ENCODE measurements at places on chromosomes 13 and 19.

DNA sequence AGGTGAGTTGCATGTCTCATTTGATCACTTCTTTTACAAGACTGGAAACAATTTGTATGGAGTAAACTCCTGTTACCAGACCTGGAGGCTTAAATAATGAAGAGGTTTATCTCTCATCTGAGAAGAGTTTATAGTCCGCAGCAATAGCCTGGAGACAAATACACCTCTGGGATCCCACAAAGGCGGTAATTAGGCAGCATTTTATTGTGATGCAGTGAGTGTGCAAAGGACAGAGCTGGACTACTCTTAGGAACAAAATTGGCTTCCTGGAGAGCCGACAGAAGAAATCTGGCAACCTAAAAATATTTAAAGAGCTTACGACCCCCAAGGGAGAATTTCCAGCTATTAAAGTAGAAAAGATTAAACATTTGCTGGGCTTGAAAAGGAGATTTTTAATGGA lies 11.8 kb upstream of the KATNAL1 start:
- DNase-seq, result no peak

GRCh38 chr19:17379221-17379631 lies 2.1 kb upstream of the PLVAP start:
- no peak for DNase-seq

DNA sequence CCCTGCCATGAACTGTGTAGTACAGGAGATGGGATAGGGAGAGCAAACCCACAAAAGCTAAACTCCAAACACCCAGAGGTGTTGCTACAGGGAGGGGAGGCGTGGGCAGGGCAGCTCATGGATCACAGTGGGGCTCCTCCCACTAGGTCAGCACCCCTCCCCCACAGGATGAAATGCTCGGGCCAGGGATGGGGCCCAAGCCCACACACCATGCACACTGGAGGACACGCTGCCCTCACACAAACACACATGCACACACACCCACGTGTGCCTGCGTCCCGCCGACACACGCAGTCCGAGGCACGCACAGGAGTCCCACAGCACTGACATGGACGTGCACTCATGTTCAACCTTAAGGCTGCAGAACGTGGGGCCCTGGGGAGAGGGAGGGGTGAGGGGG lies 6.0 kb upstream of the CCNP start:
- DNase-seq, result no peak

- no peak for DNase-seq
Measured at GRCh38 chr19:33471111-33471996, 50.2 kb downstream of the PEPD start.

GRCh38 chr13:113420833-113421600 lies 32.3 kb downstream of the ADPRHL1 start:
- no peak for DNase-seq

GRCh38 chr13:31587698-31588266 lies 151.5 kb upstream of the RXFP2 start:
- no peak for DNase-seq

GRCh38 chr13:99689955-99690354 lies 188.7 kb downstream of the TM9SF2 start:
- DNase-seq, result no peak

GRCh38 chr19:58555369-58555885 lies 522 bp upstream of the CHMP2A start:
- no peak for DNase-seq

DNA sequence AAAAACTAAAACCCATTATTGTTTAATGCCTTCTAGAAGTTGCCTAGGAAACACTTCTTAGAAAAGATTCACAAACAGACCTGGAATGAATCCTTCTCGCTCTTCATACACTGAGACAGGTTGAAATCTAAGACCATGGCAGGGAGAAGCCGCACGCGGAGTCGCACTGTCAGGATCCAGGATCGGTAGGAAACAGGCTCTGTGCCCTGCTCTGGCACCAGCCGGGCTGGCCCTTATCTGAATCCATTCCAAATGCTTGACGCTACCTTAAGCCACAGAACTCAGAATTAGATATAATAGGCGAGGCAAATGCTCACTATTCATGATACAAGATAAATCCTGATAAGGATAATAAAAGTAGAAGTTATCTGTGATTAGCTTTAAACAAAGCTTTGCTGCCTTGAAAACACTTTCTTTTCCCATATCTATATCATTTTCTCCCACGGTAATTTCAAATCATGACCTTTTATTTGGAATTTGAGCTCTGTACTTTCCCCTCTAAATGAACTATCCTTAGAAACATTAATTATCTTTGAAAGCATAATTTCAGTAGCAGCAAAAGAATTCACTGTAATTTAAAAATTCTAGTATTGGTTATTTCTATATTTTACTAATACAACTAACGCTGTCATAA lies 385.6 kb downstream of the IRS2 start:
- no peak for DNase-seq

- no peak for DNase-seq
Measured at GRCh38 chr19:31459430-31459829, 110.2 kb upstream of the TSHZ3 start.

DNA sequence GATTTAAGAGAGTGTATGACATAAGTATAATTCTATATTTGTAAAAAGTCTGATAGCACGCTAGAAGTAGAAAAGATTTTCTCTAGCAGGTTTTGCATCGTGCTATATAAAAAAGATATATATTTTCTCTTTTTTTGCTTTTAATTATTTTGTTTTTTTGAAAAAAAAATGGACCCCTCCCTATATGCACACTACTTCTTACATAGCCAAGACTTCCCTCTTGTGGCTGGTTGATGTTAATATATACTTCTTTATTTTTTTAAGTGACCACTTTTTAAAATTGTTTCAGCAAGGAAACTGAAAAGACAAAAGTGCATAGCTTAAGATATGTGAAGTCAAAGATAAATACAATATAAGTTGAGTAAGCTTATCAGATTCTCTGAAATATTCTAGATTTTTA lies 1202.8 kb downstream of the DIAPH3 start:
- DNase-seq, result no peak

- no peak for DNase-seq
Measured at GRCh38 chr13:71879129-71879535, 12.1 kb upstream of the DACH1 start.

DNA sequence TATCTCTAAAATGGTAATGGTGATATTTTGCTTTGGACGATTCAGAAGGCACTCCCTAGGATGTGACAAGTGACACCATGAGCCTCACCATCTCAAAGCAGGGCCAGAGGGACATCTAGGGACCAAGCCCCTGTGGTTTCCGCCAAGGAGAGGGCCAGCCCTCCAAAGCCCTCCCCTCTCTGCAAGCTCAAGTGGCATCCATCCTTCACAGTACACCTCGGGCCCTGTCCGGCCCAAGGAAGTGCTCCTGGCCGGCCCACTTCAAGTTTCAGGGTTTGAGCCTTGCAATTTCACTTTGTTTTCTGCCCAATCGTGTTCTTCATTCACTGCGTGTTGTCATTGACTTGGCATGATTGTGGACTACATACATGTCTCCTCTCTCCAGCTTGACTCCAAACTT lies 82.5 kb downstream of the TSHZ3 start:
- no peak for DNase-seq

GRCh38 chr13:48621056-48621455 lies 32.7 kb upstream of the CYSLTR2 start:
- DNase-seq, result no peak

- DNase-seq, result no peak
Measured at GRCh38 chr19:5718579-5719273, 1.2 kb downstream of the LONP1 start.

- DNase-seq, result no peak
Measured at GRCh38 chr19:41926763-41927496, 1.3 kb downstream of the ERFL start.

- DNase-seq, result peak; percentile 70
Measured at GRCh38 chr19:4557971-4558941, 1.2 kb downstream of the SEMA6B start.

- no peak for DNase-seq
Measured at GRCh38 chr13:74443631-74444030, 309.4 kb upstream of the KLF12 start.

DNA sequence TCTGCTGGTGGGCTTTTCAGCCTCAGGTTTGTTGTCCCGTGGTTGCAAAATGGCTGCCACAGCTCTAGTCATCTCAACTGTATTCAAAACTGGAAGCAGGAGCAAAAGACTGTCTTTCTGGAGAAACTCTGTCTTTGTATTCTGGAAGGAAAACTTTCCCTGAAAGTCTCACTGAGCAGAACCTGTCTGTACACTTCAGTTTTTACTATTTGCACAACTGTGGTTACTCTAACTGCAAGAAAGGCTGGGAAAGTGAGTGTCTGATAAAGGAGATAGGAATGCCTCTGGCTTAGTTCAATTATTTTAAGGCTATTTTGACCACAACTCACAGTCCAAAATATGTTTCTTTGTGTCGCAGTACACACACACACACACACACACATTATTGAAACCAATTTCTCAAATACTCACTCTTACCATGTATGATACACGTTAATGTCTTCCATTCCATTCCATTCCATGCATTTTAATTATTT lies 49.7 kb upstream of the EHD2 start:
- no peak for DNase-seq

DNA sequence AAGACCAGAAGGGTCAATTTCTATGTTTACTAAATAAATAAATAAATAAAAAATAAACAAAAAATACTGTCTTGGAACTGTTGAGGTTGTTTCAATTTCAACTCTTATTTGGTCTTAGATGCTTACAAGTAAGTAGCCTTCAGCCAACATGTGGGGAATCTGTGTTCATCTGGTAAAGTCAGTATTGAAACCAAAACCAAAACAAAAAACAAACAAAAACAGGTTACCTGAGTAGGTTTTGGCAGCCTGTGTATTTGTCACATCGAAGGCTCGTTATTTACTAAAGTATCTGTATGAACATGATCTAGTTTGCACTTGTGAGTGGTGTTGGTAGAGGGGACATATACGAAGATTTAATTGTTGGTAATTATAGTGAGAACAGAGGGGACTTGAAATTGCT lies 471.5 kb downstream of the SLITRK5 start:
- DNase-seq, result no peak

- no peak for DNase-seq
Measured at GRCh38 chr13:58018865-58019264, 387.3 kb downstream of the PCDH17 start.

DNA sequence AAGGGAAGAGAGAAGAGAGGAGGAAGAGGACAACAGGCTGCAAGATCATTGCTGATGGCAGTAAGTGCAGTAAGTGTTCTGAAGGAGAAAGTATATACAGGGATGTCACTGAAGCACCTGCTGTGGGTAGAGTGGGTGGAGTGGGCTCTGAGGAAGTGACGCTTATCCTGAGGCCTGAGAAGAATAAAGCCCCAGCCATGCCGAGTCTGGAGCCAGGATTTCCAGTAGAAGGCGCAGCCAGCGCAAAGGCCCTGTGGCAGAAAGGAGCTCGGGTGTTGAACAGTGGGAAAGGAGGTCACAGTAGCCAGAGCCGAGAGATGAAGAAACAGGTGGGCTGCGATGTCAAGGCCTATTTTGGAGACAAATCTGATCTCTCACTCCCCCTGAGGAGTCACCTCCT lies 31.8 kb upstream of the ADGRE5 start:
- DNase-seq, result no peak

DNA sequence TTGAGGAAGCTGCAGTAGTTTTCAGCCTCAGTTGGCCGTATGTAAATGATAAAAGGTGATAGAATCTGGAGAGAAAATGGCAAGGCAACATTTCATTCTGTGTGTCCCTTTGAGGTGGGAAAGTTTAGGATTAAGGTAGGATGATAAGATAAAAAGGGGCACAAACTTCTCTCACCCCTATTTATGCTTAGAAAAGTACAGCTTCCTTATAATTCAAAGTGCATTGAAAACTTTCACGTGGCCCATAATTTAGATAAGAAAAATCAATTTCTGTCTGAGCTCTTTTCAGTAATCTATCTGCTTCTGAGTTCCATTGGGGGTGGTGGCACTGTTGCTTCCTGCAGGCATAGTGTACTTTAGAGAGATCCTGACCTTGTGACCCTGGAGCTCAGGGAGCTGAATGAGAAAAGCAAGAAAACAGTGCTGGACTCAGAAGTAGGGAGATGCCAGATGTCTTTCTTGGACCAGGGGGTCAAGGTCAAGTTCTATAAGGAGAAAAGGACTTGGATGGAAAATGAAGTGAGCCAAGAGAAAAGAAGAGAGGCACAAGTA lies 187.3 kb downstream of the NDFIP2 start:
- no peak for DNase-seq

DNA sequence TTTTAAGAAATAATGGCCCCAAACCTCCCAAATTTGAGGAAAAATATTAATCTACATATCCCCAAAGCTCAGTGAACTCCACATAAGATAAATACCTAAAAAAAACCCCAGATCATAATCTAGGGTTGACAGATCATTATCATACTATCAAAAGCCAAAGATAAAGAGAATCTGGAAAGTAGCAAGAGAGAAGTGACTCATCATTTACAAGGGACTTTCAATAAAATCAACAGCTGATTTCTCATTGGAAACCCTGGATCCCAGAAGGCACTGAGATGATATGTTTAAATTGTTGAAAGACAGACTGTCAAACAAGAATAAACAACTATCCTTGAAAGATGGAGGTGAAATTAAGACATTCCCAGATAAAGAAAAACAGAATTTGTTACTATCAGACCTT lies 199.3 kb downstream of the KCNRG start:
- DNase-seq, result no peak

- no peak for DNase-seq
Measured at GRCh38 chr19:2239173-2239572, 2.5 kb downstream of the SF3A2 start.

Measured in activated CD8-positive, alpha-beta memory T cell treated with anti-CD3 and anti-CD28 coated beads for 24 hours (primary cell).